ENCODE measurements at places on chromosomes 4 and X.

DNA sequence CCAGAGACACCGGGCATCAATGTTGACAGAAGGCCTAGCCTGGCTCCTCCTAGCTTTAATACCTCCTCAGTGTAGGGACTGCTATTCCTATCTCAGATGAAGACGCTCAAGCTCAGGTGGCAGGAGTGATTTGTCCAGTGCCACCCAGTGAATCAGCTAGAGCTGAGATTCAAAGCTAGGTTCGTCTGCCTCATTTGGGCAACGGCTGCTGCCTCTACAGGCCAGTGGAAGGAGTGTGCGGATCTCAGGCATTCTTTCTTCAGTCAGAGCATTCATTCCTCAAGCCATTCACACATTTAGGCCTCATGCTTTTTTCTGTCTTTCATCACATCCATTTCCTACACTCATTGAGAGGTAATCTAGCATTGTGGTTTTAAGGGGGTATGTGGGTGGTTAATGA lies 7.3 kb downstream of the TSR2 start:
- DNase-seq = no peak

DNA sequence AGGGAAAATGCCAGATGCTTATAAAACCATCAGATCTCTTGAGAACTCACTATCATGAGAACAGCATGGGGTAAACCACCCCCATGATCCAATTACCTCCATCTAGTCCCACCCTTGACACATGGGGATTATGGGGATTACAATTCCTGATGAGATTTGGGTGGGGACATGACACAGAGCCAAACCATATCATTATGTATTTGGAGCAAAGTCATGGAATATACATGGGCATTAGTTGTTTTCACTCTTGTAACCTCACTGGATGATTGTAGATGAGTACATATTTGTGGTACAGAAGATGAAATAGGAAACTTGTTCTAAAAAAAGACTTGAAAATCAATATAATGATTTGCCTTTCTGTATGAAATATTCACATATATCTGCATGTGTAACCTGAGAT lies 674.5 kb upstream of the BOD1L1 start:
- no peak for DNase-seq

GRCh38 chrX:134000260-134001245 lies 15.2 kb upstream of the GPC3 start:
- no peak for DNase-seq

- DNase-seq = no peak
Measured at GRCh38 chr4:139849219-139849618, 183.6 kb downstream of the MGST2 start.

DNA sequence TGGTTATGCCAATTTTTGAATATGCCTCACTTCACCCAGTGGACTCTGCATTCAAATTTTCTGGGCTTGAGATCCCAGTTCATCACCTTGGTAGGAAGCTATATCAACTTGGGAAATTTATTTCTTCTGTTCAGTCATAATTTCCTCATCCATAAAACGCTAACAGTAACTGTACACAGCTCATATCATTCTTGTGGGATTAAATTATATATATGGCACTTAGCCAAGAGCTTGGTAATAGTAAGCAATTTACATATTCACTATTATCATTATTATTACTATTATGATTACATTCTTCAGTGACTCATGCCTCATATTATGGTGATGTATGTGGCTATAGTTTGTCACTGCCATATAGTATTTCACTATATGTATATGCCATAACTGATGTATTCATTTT lies 177.6 kb downstream of the CPE start:
- no peak for DNase-seq
